ENCODE measurements at places on chromosomes 6 and 20.

GRCh38 chr6:153873541-153873940 lies 165.5 kb upstream of the OPRM1 start:
- DNase-seq = no peak

DNA sequence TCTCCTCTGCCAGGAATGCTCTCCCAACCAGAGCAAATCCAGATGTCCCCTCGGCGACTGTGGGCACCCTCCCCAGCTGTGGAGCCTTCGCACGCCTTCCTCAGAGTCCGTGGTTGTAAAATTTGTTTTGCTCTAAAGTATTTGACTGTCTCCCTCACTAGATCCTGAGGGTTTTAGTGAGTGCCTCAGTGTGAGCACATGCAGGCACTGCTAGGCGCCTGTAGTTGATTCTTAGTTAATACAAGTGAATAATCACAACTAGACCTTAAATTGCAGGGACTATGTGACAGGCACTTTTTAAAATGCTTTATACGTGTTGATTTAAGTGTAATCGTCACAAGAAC lies 680 bp upstream of the MTCH1 start:
- no peak for DNase-seq

- DNase-seq = no peak
Measured at GRCh38 chr6:28567506-28567905, 41.8 kb downstream of the GPX5 start.

DNA sequence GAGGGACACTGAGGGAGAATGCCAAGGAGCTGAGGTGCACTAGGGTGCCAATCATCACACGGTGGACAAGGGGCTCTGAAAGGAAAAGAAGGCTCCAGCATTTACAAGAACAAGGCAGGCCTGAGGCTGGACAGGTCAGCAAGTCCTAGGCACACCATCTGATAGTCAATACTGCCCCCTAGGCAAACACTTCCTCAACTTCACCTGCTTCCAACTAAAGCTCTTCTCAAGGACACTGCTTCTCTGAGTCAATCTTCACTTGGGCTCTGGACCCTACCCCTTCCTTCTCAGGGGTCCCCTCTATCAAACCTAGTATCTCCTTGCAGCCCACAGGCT lies 37.7 kb upstream of the SLC4A11 start:
- DNase-seq = no peak

GRCh38 chr20:8689337-8689736 lies 379.6 kb upstream of the PLCB4 start:
- DNase-seq = no peak

Measured in NCI-H1048 (cell line).